OCI-LY7 (cell line): ENCODE measurements at places on chromosomes 4 and X.

DNA sequence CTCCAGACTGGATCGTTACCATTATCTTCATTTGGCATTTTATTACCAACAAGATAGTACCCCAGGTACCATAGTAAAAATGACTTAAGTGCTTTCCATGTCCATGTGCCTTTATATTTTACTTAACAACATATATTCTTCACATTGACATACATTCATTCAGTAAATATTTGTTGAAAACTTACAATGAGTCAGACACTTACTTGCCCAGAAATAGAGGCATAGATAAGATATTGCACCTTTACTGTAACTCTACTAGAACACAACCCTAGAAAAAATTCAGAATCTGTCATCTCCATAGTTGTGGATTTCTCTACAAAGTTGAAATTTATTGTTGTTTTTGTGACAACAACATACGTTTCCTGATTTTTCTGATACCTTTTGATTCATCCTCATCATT is 640.6 kb downstream of the RPA4 start:
- DNase-seq = no peak

GRCh38 chr4:145734576-145735346 is 54.8 kb downstream of the C4orf51 start:
- DNase-seq = no peak

GRCh38 chrX:142134533-142134932 is 70.6 kb downstream of the MAGEC2 start:
- DNase-seq = no peak

DNA sequence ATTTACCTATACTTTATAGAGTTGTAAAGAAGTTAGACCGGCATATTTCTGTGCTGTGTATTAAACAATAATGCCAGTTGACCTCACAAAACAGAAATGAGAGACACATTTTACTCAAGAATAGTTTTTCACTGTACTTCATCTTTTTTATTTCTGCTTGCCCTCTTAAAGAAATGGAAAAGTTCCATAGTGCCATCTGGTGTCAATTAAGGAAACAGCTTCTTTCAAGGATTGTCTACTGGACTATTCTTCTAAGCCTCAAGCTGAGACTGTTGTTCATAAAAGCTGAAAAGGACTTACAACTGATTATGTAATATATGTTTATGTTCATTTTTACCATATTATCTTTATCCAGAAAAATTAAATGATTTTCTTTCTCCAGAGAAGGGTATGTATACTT is 1523.7 kb downstream of the ARAP2 start:
- DNase-seq = peak; percentile 10

DNA sequence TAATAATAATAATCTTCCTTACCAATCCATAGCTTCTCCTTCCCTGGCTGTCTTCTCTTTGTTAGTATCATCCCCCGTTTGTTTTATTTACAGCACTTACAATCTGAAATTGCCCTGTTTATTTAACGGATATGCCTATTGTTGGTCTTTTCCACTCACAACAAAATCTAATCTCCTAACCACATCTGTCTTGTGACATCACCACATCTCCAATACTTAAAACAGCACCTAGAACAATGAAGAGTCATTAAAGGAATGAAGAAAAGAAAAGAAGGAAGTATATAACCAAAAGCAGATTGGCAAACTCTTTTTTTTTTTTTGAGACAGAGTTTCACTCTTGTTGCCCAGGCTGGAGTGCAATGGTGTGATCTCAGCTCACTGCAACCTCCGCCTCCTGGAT is 38.7 kb upstream of the JADE1 start:
- no peak for DNase-seq

DNA sequence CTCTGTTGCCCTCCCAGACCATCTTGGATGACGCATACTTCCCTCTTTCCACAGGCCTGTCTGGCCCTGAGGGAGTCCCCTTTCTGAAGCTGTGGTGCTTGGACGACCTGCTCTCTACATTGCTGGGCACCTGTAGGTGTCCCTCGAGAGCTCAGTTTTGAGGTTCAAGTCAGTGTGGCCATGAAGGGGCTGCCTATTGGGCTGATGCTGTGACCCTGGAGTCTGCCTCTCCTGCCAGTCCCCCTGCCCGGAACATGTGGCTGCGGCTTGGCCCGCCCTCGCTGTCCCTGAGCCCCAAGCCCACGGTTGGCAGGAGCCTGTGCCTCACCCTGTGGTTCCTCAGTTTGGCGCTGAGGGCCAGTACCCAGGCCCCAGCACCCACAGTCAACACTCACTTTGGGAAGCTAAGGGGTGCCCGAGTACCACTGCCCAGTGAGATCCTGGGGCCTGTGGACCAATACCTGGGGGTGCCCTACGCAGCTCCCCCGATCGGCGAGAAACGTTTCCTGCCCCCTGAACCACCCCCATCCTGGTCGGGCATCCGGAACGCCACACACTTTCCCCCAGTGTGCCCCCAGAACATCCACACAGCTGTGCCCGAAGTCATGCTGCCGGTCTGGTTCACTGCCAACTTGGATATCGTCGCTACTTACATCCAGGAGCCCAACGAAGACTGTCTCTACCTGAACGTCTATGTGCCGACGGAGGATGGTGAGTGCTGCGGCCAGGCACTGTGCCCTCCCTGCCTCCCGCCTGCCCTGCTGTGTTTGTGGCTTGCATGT is 3.0 kb downstream of the NLGN3 start:
- peak; percentile 3 for DNase-seq

DNA sequence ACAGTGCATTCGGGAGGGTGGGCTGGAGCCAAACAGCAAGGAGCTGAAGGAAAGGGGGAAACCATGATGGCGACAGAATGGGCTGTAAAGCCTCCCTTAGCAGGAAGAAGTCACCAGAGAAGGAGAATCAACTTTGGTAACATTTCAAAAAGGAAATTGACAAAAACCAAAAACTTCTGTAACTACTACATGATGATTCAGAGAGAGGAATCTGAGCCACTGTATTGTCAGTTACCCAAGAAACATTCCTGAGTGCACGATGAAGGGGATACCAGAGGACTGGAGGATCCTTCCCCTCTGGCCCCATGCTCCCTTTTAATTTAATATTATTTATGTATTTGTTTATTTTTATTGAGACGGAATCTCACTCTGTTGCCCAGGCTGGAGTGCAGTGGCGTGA is 26.3 kb downstream of the PDHA1 start:
- DNase-seq = no peak

- no peak for DNase-seq
Measured at GRCh38 chrX:133681421-133681820, 266.1 kb upstream of the GPC4 start.

DNA sequence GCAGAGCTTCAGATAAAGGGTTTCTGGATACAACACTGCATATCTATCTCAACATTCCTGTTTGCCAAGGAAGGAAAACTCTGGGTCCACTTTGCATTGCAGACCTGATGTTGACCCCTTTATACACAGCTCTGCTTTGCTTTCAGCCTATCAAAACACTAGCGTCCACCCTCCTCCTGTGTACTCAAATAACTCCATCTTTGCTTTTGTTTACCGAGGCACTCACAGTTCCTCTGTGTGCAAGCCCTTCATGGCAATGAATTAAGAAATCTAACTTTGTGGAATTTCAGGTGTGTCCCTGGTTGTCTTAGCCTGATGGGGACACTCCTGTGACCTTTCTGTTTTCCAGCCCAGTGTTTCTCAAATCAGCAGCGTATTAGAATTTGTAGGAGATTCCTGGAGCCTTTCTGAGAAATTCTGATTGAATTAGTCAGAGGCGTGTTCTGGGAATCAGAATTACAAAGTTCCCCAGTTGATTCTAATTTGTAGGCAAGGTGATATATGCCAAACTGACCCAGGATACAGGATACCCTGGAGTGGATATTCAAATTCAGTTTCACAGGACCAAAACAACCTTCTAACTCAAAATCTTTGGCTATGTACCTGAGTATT is 68.6 kb downstream of the DTHD1 start:
- DNase-seq = no peak

- DNase-seq = peak; percentile 94
Measured at GRCh38 chrX:119574394-119575266, at the start of gene UBE2A. Gene UBE2A (plus strand): TSS chrX:119574563. CDS start chrX:119574712, 149 bp downstream.

DNA sequence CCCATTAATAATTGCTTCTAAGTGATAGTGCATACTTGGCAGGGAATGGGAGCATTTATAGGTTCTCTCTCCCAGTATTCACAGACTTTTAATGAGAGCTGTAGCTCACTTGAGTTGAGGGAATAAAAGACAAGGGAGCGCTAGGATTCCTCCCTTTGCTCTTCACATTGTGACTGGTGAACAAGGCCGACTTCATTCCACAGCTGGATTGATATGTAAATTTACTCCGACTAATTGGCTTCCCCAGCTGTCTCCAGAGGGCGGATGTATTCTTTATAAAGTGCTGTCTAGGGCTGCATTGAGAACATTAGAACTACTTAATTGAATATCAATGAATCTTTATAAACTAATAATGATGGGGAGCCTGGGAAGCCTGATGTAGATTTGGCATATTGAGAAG is 63.4 kb downstream of the GPR50 start:
- no peak for DNase-seq

GRCh38 chr4:178275671-178276360 is 833.6 kb upstream of the AGA start:
- DNase-seq = no peak

DNA sequence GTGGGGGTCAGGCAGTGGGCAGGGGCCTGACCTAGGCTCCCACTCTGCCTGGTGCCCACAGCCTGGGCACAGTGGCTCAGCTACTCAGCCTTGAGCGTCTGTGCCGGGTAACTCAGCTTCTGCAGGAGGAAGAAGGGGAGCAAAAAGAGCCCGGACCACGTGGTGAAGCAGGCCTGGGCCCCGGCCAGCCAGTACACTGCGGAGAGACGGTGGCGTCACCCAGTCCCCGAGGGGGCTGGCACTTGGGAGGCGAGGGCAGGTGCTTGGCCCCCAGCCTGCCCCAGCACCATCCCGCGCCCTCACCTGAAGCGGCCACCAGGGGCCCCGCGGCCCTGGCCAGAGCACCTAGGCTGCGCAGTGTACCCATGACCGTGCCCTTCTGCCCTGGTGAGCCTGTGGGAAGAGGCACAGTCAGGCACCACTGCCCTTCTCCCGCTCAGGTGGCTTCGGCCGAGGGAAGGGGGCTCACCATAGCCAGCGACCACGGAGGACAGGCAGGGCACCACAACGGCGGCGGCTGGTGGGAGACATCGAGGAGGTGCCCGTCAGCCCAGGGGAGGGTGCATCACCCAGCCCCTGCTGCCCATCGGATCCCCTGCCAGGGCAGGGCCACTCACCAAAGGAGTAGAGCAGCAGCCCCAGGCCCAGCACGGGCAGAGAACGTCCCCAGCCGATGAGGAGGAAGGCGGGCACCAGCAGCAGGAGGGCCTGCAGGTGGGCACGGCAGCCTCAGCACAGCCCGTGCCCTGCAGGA is 32.3 kb downstream of the NOP14 start:
- DNase-seq = no peak

GRCh38 chr4:121073672-121074381 is 1.5 kb upstream of the NDNF start:
- no peak for DNase-seq

DNA sequence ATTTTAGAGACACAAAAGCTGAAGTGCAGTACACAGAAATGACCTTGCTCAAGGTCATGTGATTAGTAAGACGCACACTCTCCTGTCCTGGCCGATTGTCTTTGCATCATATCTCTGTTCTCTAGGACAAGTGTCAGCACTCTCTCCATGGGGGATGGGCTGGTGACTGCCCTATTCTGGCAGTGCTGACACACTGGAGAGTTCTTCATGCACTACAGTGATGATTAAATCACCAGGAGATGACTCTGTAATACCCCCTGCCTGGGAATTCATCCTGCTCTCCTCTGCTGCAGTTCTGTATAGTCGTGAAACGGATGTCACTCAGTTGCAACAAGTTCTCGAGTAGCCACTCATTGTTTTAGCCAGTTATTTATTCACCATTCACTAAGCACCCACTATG is 5.3 kb upstream of the SHISA3 start:
- no peak for DNase-seq

DNA sequence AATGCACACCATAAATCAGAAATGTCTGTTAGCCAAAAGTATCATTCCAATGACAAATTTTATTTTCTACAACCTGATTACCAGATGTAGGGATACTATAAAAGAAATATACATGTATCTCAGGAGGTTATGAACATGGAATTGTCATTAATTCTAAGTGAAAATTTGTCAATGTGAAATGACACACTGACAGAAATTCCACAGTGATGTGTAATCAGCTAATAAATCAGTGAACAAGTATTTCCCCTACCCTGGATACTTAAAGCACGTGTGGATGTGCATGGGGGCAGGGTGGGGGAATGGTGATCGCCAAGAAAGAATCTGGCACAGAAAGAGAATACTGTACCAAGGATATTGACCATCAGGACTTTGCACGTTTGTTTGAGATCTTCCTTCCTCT is 123.6 kb downstream of the SH3RF1 start:
- no peak for DNase-seq

DNA sequence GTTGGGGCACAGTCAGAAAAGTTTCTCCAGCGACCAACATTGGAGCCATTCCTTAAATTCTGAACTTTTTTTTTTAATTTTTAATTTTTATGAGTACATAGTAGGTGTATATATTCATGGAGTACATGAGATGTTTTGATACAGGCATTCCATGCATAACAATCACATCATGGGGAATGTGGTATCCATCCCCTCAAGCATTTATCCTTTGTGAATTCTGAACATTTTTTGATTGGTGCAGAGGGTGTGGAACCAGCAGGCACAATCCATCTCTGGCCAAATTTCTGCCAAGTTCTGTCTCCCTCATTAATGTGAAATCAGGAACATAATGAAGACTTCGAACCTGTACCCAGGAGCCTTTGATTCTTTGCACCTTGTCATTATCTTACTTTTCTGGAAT is 267.0 kb downstream of the FRMPD4 start:
- DNase-seq = no peak

DNA sequence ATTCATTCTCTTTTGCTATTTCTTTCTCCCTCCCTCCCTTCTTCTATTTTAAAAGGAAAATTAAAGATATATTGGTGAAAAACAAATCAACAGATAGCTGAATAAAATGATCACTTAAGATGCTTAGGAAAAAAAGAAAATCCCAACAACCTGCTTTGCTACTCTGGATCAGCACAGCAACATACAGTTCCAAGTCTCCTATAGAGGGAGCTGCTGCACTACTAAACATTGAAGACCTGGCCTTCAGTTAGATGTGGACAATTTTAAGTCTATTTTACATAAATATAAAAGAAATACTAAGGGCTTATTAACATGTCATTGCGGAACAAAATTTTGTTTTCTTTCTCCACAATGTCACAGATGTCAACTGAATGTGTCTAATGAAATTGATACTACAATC is 226.4 kb downstream of the MAGEB5 start:
- DNase-seq = no peak
